ENCODE measurements at places on chromosomes 16 and 17.
A peak's percentile ranks its signal among the peaks of the same experiment; 100 is the strongest.

GRCh38 chr16:69830534-69831211 is 68.5 kb downstream of the WWP2 start:
- no peak for DNase-seq

- DNase-seq = no peak
Observed at GRCh38 chr16:82108774-82109173, 61.2 kb downstream of the MPHOSPH6 start.

GRCh38 chr17:74759243-74759801 is 10.9 kb downstream of the NHERF1 start:
- peak; percentile 50 for DNase-seq

DNA sequence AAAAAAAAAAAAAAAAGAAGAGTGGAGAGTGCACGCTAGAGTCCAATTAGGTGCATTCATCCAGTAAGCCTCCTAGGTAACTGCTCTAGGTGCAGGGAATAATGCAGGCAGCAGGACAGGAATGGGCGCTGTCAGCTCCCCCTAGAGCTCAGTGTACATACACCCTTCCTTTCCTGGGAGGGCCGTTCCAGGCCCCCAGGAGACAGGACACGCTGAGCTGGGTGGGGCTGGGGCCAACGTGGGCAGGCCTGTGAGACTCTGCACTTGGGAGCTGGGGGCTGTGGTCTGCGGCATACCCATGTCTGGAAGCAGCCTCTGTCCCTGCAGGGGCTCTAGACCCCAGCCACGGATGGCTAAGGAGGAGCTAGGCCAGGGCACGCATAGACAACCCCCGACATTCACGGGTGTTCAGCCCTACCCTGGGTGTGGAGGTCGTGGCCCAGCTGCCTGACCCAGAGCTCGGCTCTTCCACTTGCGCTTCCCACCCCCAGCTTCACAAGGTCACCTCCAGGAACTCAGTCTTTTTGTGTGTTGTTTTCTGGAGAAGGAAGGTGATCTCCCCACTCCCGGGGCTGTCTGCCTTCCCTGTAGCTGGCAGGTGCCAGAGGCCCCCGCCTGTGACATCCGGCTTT is 1.0 kb upstream of the ANTKMT start:
- DNase-seq = no peak

DNA sequence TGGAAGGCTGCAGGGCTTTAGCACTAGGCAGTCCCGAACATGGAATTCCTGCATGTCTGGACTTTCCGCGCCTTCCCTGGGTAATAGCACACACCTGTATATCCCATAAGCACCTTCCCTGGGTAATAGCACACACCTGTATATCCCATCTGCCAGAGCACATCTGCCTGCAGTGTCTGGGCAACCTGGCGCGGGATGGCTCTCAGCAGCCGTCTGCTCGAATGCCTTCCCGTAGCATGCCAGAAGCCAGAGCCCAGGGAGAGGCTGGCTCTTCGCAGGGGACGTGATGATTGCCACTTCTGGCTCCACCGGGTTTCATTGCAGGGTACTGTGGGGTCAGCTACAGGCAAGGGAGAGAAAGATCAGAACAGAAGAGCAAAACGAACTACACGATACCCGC is 21.3 kb downstream of the MBTPS1 start:
- no peak for DNase-seq

- peak; percentile 26 for DNase-seq
Observed at GRCh38 chr16:81315271-81316175, 761 bp downstream of the GAN start.

DNA sequence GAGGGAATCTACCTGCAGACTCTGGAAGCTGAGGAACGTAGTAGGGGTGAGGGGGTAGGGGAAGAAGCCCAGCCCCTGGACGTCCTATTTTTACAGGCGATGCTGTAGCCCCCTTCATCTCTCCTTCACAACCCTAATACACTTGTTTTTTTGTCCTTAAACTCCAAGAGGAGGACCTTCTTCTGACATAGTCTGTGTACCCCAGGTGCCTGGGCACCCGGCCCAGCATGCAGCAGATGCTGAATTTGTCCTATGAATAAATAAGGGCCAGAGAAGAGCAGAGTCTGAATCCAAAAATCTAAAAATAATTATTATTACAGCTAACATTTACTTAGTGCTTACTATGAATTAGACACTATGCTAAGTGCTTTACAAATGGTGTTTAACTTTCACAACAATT is 5.1 kb downstream of the KIF18B start:
- DNase-seq = no peak

DNA sequence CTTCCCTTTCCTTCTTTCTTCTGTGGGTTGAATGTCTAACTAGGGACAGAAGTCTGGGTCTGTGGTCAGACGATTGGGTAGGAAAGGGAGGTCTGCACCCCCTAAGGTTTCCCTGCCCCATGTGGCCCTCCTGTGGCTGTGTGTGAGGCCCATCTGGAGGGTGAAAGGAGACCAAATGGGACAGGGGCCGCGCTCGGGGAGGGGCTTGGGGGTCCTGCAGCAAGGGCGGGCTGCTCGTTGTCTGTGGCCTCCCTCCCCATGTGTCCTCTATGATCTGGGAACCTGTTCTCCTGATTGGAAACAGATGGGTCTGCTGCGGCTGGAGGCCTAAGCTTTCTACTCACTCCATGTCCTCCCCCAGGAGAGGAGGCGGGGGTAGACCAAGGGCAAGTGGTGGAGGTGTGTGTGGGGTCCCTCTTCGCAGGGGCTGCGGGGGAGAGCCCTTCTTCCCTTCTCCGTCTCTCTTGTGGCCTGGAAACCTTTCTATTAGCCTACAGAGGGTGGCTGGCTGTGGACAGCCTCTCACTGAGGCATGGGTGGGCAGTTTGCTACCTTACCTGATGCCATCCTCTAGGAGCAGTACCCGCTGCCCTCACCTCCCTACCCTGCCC is 18.6 kb downstream of the IGFBP4 start:
- no peak for DNase-seq

DNA sequence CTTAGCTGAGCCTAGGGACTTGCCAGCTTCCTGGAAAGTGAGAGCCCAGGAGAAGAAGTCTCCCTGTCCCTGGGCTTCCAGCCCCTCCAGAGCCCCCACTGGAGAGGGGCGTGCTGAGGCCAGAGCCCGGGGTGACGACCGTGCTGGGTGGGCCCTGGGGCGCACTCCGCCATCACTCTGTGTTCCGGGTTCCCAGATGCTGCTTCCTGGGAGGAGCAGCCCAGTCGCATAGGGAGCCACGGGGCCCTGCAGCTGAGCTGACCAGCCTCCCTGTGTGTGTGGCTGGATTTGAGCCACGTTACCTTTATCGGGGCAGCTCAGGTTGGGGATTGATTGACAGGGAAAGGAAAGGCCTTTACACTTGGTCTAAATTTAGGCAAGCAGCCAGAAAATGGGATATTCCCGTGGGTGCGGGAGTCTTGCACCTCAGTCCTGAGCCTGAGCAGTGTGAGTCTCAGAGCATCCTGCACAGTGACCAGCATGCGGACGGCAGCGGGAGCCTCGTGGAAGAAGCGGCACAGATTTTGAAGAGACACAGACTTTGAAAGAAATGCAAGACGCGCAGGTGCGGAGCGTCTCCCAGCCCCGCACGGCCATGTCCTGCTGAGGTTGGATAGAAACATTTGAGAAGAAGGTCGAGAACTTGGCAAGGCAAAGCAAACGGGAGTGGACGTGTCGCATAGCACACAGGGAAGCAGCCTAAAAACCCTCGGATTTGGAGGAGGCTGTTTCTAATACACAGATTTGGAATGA is 51.3 kb upstream of the ZNF750 start:
- DNase-seq = no peak

- DNase-seq = no peak
Observed at GRCh38 chr17:10109146-10109545, 89.3 kb downstream of the GAS7 start.

DNA sequence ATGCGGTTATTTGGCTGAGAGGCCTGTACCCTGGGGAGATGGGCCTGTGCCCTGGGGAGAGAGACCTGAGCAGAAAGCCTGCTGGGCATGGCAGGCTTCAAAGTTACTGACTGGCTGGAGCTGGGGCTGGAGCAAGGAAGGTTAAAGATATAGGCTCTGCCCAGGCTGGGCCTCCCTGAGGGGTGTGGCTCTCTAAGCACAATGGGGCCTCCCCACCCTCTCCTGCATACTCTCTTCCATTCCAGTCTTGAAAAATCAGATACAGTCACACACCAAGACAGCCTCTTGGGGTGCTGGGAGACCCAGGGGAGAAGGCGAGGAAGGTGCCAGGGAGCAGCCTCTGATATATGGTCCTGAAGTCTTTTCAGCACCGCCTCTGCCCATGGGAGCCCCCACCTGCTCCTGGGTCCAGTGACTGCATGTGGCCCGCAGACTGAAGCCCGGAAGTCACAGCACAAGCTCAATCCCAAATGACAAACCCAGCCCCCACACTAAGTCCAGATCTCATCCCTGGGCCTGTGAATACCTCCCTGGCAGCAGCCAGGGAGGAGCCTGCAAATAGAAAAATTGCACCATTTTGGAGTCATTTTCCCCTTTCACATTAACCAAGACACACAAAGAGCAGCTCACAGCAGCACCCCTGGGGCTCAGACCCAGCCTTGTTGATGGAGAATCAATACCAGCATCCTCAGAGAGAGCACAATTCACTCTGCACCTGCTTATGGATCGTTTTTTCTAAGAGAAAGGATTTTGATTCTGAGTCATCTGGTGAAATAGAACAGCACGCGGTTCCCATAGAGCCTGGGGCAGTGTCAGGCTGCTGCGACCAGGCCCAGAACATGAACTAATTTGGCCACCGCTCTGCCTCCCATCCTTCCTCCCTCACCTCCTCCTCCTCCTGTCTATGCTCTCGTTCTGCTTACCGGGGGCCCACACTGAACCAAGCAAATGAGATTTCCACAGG is 25.6 kb upstream of the CACNG1 start:
- DNase-seq = no peak

- no peak for DNase-seq
Observed at GRCh38 chr16:65406116-65406515, 284.3 kb upstream of the CDH11 start.

- no peak for DNase-seq
Observed at GRCh38 chr17:74205274-74205673, 1.8 kb downstream of the RPL38 start.

DNA sequence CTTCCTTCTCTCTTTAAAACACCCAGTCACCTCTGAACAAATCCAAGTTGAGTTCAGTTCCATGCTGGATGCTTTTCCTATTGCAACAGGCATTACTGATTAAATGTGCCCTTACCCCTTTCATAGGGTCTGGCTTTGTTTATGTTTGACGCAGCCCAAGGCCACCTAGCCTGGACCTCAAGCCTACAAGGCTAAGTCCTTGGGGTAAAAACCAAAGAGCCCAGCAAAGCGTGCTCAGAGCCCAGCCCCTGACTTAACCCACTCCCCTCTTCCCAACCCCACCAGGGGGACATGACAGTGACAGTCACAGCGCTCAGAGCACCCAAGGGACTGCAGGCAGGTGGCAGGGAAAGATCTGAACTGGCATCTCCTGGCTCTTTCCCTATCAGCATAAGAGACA is 200.6 kb downstream of the XYLT1 start:
- no peak for DNase-seq

DNA sequence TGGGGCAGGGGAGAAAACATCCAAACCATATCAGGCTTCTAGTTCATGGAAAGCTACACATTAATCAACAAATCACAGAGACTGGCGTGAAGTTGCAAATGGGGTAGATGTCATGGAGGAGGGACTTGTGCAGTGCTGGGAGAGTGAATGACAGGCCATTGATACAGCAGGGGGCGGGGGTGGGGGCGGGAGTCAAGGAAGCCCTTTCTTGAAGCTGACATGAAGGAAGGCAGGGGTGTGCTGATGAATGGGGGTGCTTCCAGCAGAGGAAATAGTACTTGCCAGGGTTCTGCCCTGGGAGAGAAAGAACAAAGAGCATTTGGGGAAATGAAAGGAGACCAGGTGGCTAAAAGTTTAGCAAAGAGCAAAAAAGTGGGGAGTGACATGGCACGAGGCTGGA is 269.9 kb downstream of the SHISA9 start:
- DNase-seq = no peak

- no peak for DNase-seq
Observed at GRCh38 chr17:82603981-82604448, 44.2 kb downstream of the WDR45B start.

DNA sequence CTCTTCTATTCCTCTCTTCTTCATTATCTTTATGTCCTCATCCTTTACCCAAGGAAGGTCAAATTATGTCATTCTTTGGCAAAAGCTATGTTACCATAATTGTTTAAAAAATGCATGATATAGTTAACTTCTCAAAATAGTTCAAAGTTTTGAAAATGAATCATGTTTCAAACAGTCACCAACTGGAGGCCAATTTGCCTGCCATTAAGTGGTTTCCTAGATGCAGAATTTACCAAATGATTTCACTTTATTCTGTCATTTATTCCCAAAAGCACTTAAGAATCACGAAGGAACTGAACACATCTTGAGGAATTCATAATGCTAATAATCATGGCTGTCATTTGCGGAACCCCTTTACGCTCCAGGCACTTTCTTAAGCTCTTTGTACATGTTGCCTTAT is 190.9 kb upstream of the CDH11 start:
- no peak for DNase-seq

- DNase-seq = no peak
Observed at GRCh38 chr16:84758627-84759026, 58.8 kb downstream of the USP10 start.

- DNase-seq = no peak
Observed at GRCh38 chr17:13074026-13074425, 56.2 kb upstream of the ELAC2 start.

DNA sequence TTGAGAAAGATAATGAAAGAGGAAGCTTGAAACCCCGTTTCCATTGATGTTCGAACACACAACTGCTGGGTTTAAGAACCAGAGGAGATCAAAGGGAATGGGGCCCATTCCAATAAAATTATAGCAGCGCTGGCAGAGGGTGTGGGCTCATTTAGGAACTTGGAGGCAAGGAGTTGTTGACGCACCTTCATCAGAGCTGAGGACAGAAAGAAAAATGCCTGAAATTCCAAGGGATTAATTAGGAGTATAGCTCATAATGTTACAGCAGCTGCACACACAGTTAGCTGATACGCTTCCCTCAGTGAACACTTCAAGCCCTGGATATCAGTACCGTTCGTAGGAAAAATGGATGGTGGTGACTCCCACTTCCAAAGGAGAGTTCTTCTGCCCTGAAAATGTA is 127.2 kb downstream of the AXIN2 start:
- DNase-seq = no peak

- DNase-seq = no peak
Observed at GRCh38 chr16:85561248-85562092, 51.7 kb upstream of the GSE1 start.

DNA sequence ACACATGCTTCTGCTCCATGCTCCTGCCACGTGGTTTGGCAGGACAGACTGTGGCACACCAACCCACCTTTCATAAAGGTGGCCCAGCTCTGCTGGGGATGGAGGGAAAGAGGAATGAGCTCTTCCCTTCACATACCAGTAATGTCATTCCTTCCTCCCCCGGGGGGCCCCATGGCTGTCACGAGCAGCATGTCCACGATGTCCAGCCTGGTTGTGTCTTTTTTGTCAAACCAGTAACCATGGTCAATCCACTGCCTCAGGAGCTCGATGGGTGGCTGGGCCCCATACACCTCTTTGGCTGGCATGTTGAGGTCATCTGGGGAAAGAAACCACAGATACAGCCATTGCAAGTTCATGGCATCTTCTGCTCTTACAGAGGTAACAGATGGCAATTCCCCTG is 96.6 kb downstream of the LYRM1 start:
- no peak for DNase-seq
